Endothelial cell of coronary artery (primary cell): ENCODE measurements at places on chromosomes 13 and 19. TPM values are rescaled to one million over a fixed set of nuclear protein-coding genes. Genes with fewer than 3 reads are reported as not detected.

FUT3 gene
- not detected in 2 replicates for total RNA-seq

DNAAF3 gene
- 0.27 and 0.47 TPM in 2 replicates for total RNA-seq

SNRNP70 gene
- 181 and 227 TPM in 2 replicates for total RNA-seq

FPR1 gene
- total RNA-seq: not detected in 2 replicates

EEF2 gene
- 2,645 and 3,536 TPM in 2 replicates for total RNA-seq

C5AR1 gene
- not detected in 2 replicates for total RNA-seq

KLC3 gene
- 0.19 TPM in 1 of 2 replicates, not detected in the other for total RNA-seq

INSL3 gene
- total RNA-seq: not detected in 2 replicates

ZNF556 gene
- not detected in 2 replicates for total RNA-seq

ELAVL3 gene
- not detected in 2 replicates for total RNA-seq

OR4F17 gene
- total RNA-seq: 0.09 TPM in 1 of 2 replicates, not detected in the other

TYK2 gene
- total RNA-seq: 89.1 and 109 TPM in 2 replicates
